NCI-H2171 treated with DMSO at 0.1 percent for 48 hours (cell line): ENCODE measurements at places on chromosomes 5 and 9.
A peak's percentile ranks its signal among the peaks of the same experiment; 100 is the strongest.

- DNase-seq: no peak
Observed at GRCh38 chr5:35835796-35836742, 20.6 kb upstream of the IL7R start.

GRCh38 chr5:150670948-150671310 is 9.9 kb downstream of the MYOZ3 start:
- DNase-seq: no peak

- DNase-seq: peak; percentile 82
Observed at GRCh38 chr5:125043781-125044391, 297.4 kb upstream of the ZNF608 start.

DNA sequence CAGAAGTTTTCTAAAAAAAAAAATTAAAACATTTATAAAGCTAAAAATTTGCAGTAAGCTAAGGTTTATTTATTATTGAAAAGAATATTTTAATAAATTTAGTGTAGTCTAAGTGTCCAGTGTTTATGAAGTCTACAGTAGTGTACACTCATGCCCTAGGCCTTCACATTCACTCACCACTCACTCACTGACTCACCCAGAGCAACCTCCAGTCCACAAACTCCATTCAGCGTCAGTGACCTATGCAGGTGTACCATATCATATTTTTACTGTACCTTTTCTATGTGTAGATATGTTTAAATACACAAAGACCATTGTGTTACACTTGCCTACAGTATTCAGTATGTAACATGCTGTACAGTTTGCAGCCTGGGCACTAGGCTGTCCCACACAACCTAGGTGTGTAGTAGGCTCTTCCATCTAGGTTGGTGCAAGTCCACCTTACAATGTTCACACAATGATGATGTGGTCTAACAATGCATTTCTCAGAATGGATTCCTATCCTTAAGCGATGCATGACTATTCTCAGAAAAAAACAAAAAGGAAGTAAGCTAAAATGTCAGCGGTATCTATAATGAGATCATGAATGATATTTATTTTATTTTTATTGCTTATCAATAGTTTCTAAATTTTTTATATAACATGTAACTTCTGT is 336.7 kb downstream of the AGTPBP1 start:
- no peak for DNase-seq

DNA sequence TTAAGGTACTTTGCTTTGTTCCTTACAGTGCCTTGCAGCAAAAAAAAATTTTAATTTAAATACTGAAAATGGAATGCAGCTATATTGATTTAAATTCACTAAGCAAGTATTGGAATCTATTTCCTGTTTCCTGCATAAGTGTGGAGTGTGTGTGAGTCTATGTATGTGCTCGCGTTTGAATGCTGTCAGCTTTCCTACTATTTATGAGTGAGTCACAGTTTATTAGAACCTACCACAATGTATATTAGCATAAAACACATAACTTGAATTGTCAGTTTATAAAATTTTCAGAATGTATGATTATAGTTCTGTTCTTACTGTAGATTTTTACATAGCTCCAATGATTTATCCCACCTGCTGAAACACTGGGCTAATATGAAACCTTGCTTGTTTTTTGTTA is 302.1 kb downstream of the NR2F1-AS1 start:
- no peak for DNase-seq

- no peak for DNase-seq
Observed at GRCh38 chr5:40780199-40780598, 18.0 kb downstream of the PRKAA1 start.

DNA sequence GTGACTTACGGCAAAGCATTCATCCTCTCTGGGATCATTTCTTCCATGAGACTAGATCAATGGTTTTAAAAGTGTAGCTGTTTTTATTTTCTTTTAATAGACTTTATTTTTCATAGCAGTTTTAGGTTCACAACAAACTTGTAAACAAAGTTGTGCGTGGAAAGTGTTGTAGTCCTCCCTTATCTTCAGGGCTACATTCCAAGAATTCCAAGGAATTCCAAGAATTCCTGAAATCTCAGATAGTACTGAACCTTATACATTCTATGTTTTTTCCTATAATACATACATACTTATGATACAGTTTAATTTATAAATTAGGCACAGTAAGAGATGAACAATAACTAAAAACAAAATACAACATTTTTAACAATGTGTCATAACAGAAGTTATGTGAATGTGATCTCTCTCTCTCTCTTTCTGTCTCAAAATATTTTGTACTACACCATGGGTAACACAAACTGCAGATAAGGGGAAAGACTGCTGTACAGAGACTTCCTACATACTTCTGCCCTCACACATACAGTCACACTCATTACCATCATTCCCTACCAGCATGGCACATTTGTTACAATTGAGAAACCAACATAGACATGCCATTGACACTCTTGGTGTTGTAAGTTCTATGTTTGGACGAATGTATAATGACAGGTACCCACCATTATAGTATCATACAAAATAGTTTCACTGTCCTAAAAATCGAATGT is 1933.2 kb upstream of the WWC1 start:
- DNase-seq: no peak

GRCh38 chr9:111632060-111632459 is 926 bp downstream of the DNAJC25 start:
- DNase-seq: no peak

DNA sequence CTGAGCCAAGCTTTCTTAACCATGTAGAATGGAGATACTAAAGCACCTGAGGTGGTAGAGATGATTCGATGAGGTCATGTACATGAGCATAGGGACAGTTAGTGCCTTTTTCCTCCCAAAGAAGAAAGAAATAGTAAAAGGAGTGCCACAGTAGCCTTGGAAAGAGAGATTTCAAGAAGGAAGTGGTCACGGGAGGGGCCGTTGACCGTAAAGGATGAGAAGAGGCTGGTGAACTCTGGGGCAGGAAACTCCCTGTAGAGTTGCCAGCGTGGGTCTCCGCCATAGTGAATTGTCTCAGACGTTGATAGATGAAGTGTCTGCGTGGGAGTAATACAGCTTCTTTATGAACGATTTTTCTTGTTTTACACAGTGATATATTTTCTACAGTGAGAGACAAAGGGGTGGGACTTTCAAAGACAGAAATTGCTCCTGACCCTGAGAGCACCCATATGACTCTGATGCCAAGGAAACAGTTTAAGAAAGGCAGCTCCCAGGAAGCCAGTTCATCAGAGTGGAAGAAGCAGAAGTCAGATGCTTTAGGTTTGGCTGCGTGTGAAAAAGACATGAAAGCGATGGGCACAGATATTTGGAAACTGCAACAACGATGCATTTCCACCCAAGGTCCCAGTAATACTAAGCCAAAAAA is 41.3 kb downstream of the UGCG start:
- DNase-seq: no peak

- no peak for DNase-seq
Observed at GRCh38 chr5:77170196-77170890, 40.1 kb upstream of the PDE8B start.

GRCh38 chr5:38650946-38651345 is 94.5 kb upstream of the LIFR start:
- no peak for DNase-seq

DNA sequence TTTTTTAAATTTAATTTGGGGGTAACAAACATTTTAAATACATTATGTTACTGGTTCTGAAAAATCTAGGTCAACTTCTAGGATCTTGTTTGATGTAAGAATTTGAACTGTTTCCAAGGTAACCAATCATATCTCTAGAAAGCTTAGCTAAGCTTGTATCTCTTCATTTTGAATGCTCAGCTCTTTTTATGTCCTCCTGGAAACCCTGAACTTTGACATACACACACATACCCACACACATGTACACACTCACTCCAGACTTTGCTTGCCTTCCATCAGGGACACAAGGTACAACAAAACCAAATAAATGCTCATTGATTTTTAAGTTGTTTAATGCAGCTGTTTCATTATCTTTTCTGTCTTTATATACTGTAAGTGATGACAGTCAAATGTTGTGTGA is 178.5 kb downstream of the RAB3C start:
- DNase-seq: no peak

DNA sequence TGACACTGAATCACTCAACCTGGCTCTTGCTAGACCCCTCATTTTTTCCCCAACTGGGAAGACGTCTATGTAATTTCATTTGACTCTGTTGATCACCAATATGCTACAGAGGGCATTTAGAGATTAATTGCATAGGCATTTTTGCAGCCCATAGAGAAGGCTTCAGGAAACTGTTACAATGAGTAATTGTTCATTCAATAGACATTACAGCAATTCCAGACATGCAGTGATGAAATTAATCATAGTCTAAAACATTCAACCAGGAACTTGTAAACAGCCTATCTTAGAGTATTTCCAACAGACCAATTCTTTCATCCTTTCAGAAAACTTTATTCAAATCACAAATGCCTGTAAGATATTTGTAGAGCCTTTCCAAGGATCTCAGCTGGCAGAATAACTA is 122.3 kb downstream of the MARCHF11 start:
- no peak for DNase-seq

- DNase-seq: no peak
Observed at GRCh38 chr5:83496626-83497025, 25.1 kb downstream of the VCAN start.

GRCh38 chr5:172425402-172425801 is 28.9 kb downstream of the SH3PXD2B start:
- DNase-seq: no peak

DNA sequence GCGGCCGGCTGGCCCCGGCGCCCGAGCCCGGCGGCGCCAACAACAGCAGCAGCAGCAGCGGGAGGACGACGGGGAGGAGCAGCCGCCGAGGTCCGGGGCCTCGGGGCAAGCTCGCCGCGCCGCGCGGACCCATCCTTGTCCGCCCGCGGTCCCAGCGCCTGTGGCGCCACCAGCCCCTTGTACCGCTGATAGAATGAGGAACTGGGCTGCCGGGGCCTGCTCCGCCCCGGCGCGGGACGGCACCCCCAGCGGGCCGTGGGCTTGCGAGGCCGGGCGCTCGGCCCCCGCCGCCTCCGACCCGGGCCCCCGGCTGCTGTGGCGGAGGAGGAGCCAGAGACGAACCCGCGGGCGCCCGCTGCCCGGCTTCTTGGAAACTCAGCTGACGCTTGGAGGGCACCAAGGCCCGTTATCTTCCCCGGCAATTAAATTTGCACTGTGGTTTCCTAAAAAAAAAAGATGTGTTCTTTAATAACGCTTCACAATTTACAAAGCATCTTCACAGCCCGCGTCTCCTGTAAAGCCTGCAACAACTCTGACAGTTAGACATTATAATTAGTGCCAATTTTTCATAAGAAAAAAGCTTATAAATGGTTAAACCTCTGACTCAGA is at the start of gene ARSB:
ARSB (minus strand) TSS at position 195 of the 609 bp plus-strand sequence; CDS start at position 133, 62 bp downstream.
- DNase-seq: peak; percentile 31

GRCh38 chr5:67311701-67312100 is 115.1 kb upstream of the CD180 start:
- no peak for DNase-seq
